Naive thymus-derived CD4-positive, alpha-beta T cell (primary cell): ENCODE measurements at places on chromosomes 7 and 10. TPM values are rescaled to one million over a fixed set of nuclear protein-coding genes. Genes with fewer than 3 reads are reported as not detected.

Gene AHCYL2
- 13.1 TPM for polyA plus RNA-seq

Gene ZNF800
- polyA plus RNA-seq, result 63.4 TPM

Gene C10orf62
- polyA plus RNA-seq, result not detected

Gene CBLL1
- 73.5 TPM for polyA plus RNA-seq

Gene ABCB4
- not detected for polyA plus RNA-seq

Gene TRIM74
- 0.31 TPM for polyA plus RNA-seq

Gene UCMA
- polyA plus RNA-seq, result not detected

Gene PNLIPRP3
- polyA plus RNA-seq, result not detected

Gene PNLIPRP2
- not detected for polyA plus RNA-seq

GRCh38 chr7:137985897-137986251 lies 16.0 kb downstream of the CREB3L2 start:
- H3K36me3 ChIP-seq, result no peaks in the 10 kb centered on the region
- no peaks in the 10 kb centered on the region for H3K27me3 ChIP-seq
- DNase-seq, result no peak
- H3K4me3 ChIP-seq, result no peak overlapping the region
- H3K27ac ChIP-seq, result no peak overlapping the region

- no peaks in the 10 kb centered on the region for H3K27me3 ChIP-seq
- H3K27ac ChIP-seq, result no peak overlapping the region
- H3K4me3 ChIP-seq, result no peak overlapping the region
Measured at GRCh38 chr10:30353851-30354250, 4.8 kb upstream of the MTPAP start.

GRCh38 chr10:119542988-119543813 lies 682 bp upstream of the RGS10 start:
- peaks cover 15% of the 10 kb centered on the region for H3K4me1 ChIP-seq
- DNase-seq, result peak; percentile 54
- peak overlapping the region; percentile 96 for H3K4me3 ChIP-seq
- no peaks in the 10 kb centered on the region for H3K36me3 ChIP-seq
- H3K27ac ChIP-seq, result peak overlapping the region; percentile 89

GRCh38 chr7:135368416-135369186 lies 135.0 kb downstream of the STRA8 start:
- H3K36me3 ChIP-seq, result peaks cover 7% of the 10 kb centered on the region
- H3K4me3 ChIP-seq, result no peak overlapping the region
- H3K27ac ChIP-seq, result no peak overlapping the region
- H3K4me1 ChIP-seq, result no peaks in the 10 kb centered on the region
- no peaks in the 10 kb centered on the region for H3K27me3 ChIP-seq

DNA sequence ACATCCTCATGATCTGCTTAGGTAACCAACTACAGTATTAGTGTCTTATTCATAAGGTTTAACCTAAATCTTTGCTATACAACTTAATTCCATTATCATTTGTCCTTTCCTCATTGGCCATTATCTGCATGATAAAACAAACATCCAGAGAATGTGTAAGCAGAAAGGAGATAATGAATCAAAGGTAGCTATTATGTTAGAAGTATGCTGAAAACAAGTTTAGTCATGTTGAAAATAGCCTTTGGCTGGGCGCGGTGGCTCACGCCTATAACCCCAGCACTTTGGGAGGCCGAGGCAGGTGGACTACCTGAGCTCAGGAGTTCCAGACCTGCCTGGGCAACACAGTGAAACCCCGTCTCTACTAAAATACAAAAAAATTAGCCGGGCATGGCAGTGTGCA lies 78.2 kb downstream of the NT5C2 start:
- no peak for DNase-seq
- H3K36me3 ChIP-seq, result no peaks in the 10 kb centered on the region
- H3K27ac ChIP-seq, result no peak overlapping the region
- no peaks in the 10 kb centered on the region for H3K27me3 ChIP-seq
- H3K4me3 ChIP-seq, result no peak overlapping the region
- no peaks in the 10 kb centered on the region for H3K4me1 ChIP-seq

GRCh38 chr7:127758105-127758504 lies 106.1 kb downstream of the SND1 start:
- H3K4me3 ChIP-seq, result no peak overlapping the region
- no peak for DNase-seq
- H3K27ac ChIP-seq, result no peak overlapping the region
- no peaks in the 10 kb centered on the region for H3K27me3 ChIP-seq
- H3K36me3 ChIP-seq, result no peaks in the 10 kb centered on the region
- H3K4me1 ChIP-seq, result peaks cover 26% of the 10 kb centered on the region

- H3K36me3 ChIP-seq, result no peaks in the 10 kb centered on the region
- no peak for DNase-seq
- H3K4me1 ChIP-seq, result no peaks in the 10 kb centered on the region
- H3K27ac ChIP-seq, result no peak overlapping the region
- H3K27me3 ChIP-seq, result no peaks in the 10 kb centered on the region
Measured at GRCh38 chr7:64621656-64622055, 44.3 kb upstream of the ZNF107 start.

DNA sequence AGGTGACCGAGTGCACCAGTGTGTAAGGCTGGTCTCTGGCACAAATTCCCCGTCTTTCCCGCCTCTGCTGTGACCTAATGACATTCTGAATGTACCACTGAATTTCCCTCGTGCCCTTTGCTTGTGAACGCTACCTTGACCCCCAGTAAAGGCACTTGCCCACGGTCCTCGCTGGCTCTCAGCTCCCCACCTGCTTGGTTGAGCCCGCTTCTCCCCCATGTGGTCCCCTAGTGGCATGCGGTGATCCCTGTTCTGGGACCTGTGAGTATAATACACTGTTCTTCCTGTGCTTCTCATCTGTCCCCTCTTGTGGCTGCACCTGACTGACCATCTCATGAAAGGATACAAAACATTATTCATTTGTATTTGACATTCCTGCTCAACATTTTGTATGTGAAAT lies 495.7 kb downstream of the INHBA start:
- DNase-seq, result no peak
- no peak overlapping the region for H3K4me3 ChIP-seq
- no peaks in the 10 kb centered on the region for H3K4me1 ChIP-seq
- H3K27me3 ChIP-seq, result no peaks in the 10 kb centered on the region

- H3K4me3 ChIP-seq, result no peak overlapping the region
- no peak overlapping the region for H3K27ac ChIP-seq
- no peaks in the 10 kb centered on the region for H3K36me3 ChIP-seq
- DNase-seq, result no peak
- no peaks in the 10 kb centered on the region for H3K27me3 ChIP-seq
Measured at GRCh38 chr7:164882-165660, 27.3 kb upstream of the FAM20C start.

GRCh38 chr10:117242463-117242832 lies 1.5 kb downstream of the SLC18A2 start:
- H3K4me1 ChIP-seq, result no peaks in the 10 kb centered on the region
- no peak for DNase-seq
- H3K27ac ChIP-seq, result no peak overlapping the region
- no peak overlapping the region for H3K4me3 ChIP-seq

DNA sequence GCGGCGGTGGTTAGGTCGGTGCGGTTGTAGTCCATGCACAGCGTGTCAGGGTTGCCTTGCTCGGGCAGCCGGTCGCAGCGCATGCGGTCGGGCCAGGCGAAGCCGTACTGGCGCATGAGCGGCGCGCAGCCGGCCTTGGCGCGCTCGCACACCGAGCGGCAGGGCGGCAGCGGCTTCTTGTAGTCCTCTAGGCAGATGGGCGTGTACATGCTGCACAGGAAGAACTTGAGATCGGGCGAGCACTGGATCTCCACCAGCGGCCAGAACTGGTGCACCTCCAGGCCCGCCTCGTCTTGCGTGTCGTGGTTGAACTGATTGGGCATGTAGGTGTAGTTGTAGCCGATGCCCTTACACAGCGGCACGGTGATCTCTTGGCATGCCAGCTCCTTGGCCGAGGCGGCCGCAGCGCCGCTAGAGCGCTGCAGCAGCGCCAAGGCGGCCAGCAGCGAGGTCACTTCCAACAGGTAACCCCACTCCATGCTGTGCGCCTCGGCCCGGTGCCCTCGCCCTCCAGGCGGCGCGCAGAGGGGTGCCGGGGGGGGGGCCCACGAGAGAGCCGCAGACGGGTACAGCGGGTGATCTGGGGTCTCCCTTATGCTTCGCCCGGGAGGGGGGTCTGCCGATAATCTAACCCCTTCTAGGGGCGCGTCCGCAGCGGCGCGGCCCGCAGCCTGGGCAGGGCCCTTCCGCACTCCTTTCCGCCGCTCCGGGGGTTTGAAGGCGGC lies 983 bp downstream of the FZD8 start:
- no peak overlapping the region for H3K27ac ChIP-seq
- H3K36me3 ChIP-seq, result no peaks in the 10 kb centered on the region
- peaks cover 3% of the 10 kb centered on the region for H3K27me3 ChIP-seq
- peaks cover 4% of the 10 kb centered on the region for H3K4me1 ChIP-seq
- DNase-seq, result no peak

GRCh38 chr7:82373926-82374635 lies 69.5 kb downstream of the CACNA2D1 start:
- no peak overlapping the region for H3K27ac ChIP-seq
- DNase-seq, result no peak
- no peaks in the 10 kb centered on the region for H3K27me3 ChIP-seq

GRCh38 chr10:23060918-23061317 lies 34.5 kb upstream of the MSRB2 start:
- DNase-seq, result no peak
- no peaks in the 10 kb centered on the region for H3K36me3 ChIP-seq
- H3K27ac ChIP-seq, result no peak overlapping the region
- no peak overlapping the region for H3K4me3 ChIP-seq

DNA sequence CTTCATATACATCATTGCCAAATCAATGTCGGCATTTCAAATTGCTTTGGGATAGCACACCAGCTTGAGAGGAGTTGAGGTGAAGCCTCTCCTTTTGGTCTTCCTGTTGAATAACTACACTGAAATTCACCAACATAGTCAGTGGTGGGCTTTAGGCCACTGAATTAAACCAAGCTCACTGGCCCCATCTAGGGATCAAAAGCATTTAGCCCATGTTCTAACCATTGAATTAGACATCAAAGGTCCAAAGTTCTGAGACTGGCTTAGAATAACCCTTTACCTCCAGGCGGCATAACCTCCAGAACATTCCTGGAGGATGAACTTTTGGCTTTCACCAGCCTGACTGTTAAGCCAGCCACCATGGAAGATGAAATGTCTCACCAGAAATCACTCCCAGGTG lies 54.6 kb downstream of the BPGM start:
- H3K27me3 ChIP-seq, result no peaks in the 10 kb centered on the region
- DNase-seq, result no peak
- H3K27ac ChIP-seq, result no peak overlapping the region
- no peaks in the 10 kb centered on the region for H3K4me1 ChIP-seq

GRCh38 chr7:74266191-74266963 lies 12.2 kb upstream of the RFC2 start:
- no peak for DNase-seq
- no peak overlapping the region for H3K4me3 ChIP-seq
- H3K27me3 ChIP-seq, result no peaks in the 10 kb centered on the region

DNA sequence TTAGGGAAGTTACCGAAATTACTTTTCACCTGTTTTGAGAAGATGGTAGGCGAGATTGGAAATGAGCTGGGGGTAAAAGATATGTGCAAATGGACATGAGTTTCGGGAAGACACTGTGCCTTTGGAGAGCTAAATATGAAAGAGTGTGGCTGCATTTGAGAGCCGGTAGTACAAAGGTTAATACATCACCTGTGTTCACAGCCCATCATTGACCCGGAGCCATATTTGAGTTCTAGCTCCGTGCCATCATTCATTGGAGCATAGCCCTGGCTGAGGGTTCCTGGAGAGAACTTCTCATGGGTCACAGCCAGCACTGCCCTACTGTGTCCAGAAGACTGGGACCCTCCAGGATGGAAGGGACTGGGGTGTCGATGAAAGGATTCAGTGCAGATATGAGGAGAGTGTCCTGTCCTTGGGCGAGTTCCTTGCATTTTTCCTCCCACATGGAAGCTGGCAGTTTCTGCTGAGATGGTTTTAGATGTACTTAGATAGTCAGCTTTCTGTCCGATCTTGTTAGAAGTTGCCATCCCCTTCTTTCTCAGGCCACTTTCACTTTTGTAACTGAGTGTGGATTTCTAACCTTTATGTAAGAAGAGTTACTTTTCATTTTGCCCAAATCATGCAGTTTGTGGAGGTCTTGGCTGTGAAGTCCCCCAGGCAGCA lies 138.8 kb downstream of the JCAD start:
- H3K27me3 ChIP-seq, result no peaks in the 10 kb centered on the region
- no peak for DNase-seq
- H3K27ac ChIP-seq, result no peak overlapping the region
- no peaks in the 10 kb centered on the region for H3K4me1 ChIP-seq
- no peaks in the 10 kb centered on the region for H3K36me3 ChIP-seq

GRCh38 chr7:130182990-130183389 lies 22.2 kb downstream of the TMEM209 start:
- no peak for DNase-seq
- H3K27ac ChIP-seq, result no peak overlapping the region
- H3K27me3 ChIP-seq, result no peaks in the 10 kb centered on the region
- H3K36me3 ChIP-seq, result peaks cover 10% of the 10 kb centered on the region
- no peaks in the 10 kb centered on the region for H3K4me1 ChIP-seq
- H3K4me3 ChIP-seq, result no peak overlapping the region

- no peak overlapping the region for H3K27ac ChIP-seq
- H3K36me3 ChIP-seq, result no peaks in the 10 kb centered on the region
- H3K4me1 ChIP-seq, result no peaks in the 10 kb centered on the region
- no peaks in the 10 kb centered on the region for H3K27me3 ChIP-seq
- no peak for DNase-seq
- H3K4me3 ChIP-seq, result no peak overlapping the region
Measured at GRCh38 chr7:148210804-148211325, 379.7 kb upstream of the C7orf33 start.

DNA sequence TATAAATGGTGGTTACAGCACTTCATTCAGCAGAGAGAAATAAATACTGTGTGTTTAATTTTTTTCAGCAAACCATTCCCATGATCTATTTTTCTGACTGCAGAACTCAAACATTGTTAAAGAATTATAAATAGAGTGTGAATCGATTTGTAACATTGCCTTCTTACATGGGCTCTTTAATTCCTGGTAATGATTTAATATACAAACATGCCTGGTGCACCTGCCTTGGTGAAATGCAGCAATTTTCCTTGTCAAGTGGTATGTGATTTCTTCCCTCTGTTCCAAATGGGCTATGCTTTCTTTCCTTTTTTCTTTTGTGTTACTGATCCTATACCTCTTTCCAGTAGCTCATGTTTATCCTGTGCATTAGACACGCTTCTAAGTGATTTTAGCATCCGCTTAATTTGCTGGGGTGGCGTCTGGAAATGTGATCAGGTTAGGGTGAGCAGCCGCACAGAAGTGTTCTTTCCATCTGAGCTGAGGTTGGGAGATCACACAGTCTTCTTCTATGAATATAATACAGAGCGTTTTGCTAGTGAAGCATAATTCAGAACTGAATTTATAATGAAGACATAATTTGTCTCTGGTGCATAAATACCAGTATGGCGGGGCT lies 94.3 kb upstream of the ITGB1 start:
- H3K4me3 ChIP-seq, result no peak overlapping the region
- H3K27ac ChIP-seq, result no peak overlapping the region
- no peaks in the 10 kb centered on the region for H3K4me1 ChIP-seq
- no peaks in the 10 kb centered on the region for H3K27me3 ChIP-seq
